ENCODE measurements at places on chromosomes 1 and 21.

DNA sequence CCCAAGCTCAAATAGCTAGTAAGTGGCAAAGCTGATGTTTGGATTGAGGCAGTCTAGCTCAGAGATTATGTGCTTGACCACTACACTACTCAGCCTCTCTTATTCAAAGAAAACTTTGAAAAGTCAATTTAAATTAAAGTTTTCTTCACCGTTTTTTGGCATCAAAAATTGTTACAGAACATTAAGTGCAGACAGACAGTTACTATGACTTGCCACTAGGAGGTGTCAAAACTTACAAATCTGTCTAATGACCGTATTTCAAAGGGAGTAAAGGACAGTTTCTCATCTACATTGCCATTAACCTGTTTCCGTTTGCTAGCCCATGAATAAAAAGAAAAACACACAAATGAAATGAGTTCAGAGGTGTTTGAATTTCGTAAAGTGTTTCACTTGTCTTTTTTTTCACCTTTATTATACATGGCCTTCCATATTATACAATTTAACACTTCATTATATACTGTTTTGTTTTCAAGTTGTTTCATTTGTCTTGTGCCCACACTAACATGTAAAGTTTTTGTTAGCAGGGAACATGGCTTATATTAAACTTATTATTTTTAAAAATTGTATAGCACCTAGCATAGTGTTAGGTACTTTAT is 57.4 kb upstream of the MTF2 start:
- DNase-seq = peak; percentile 22

- DNase-seq = no peak
Measured at GRCh38 chr1:232428786-232429530, 201.0 kb downstream of the SIPA1L2 start.

DNA sequence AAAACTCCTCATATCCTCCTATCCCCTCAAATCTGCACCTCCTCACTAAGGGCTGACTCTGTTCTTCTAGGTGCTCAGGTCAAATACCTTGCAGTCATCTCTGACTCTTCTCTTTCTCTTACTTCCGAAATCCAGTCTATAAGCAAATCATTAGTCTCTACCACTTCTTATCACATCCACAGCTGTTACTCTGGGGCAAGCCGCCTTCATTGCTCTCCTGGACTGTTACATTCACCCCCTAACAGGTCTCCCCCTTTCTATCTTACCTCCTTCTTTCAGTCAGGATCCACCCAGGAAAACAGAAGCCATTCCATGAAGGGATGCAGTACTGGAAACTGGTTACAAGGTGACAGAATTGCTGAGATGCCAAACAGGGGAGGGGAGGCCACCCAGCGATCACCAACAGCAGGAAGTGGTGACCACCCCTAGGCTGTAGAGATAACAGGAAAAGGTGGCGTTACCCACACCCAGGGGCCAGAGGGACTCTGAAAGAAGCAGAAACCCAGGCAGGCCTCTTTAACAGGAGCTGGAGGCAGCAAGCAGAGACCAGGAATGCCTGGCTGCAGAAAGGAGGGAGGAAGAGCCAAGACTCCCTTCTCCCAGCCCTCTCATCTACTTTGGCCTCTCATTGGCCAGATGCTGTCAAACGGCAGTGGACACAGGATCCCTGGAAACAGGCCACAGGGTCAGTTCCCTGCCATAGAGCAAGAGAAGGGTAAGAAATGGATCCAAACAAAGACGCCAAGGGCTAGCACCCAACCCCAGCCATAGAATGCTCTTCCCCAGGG is 55.5 kb upstream of the FOXO6 start:
- DNase-seq = no peak

DNA sequence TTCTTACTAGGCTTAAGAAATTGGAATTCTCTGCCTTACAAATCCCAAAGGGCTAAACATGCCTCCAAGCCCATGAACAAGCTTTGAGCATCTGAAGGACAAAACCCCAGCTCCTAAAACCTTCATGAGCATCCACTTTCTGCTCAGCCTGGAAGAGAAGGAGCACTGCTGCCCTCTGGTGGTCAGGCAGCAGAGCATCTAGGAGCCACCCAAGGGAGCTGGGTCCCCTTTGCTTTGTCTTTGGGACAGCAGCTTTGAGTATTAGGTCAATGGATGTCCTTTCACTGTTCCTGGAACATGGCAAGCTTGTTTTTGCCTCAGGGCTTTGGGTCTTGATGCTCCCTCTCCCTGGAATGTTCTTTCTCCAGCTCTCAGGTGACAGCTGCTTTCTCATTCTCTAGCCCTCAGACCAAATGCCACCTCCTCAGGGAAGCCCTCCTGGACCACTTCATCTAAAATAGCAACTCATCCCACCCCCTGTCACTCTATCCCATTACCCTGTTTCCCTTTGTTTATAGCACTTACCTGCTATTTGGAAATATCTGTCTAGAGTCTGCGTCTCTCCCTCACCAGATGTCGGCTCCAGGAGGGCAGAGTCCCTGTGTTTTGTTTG is 25.7 kb downstream of the RAB7B start:
- peak; percentile 60 for DNase-seq
